ENCODE measurements at places on chromosomes 5 and 9. TPM values are rescaled to one million over a fixed set of nuclear protein-coding genes. Genes with fewer than 3 reads are reported as not detected.

Gene SLC36A3
- total RNA-seq: not detected

Gene RAB3C
- total RNA-seq: not detected

Gene PROB1
- total RNA-seq: 0.51 TPM

DNA sequence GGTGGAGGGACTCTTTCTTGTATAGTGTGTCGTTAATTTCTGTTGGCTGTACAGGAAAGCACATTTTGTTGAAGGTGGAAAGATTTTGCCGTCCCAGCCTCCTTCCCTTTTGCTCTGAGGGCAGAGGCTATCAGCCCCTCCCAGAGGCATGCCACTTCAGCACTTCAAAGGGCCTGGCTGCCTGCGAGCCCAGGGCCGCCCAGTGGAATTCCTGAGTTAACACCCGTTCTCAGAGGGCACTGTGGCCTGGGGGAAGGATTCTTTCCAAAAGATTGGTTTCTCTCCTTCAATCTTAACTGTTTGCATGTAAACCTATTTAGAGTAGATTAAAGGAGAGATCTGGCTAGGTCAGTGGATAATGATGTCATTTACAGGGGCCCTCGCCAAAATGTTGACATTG lies 238.6 kb downstream of the FANCC start:
- DNase-seq: no peak

Gene ZMAT2
- total RNA-seq: 76.7 TPM

Gene GNA14
- not detected for total RNA-seq

DNA sequence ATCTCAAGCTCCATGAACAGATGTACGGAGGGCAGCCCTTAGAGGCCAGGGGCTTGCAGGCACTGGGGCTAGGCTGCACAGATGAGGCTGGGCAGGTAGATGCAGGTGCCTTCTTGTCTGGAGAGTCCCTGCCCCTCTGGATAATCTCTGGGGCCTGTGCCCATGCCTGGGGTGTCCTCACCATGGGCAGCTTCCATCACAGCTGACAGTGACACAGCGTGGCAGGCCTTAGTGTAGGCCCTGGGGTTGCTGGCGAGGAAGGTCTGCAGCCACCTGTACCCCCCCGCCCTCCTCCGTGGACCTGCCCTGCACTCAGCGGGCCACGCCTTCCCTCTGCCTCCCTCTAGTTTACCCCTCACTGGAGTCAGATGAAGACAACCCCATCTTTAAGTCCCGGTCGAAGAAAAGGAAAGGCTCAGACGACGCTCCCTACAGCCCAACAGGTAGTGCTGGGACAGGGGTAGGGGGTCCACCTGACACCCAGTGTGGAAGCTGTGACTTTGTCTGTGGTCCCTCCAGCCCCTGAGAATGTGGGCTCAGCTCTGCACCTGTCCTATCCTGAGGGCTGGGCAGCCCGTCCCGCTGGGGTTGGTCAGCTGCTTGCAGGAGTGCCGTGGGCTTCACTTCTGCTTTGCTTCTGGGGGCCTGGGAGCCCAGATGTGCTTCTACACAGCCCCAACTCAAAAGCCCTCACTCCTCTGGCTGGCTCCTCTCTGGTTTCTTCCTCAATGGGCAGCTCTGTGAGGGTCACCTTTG lies 98.4 kb downstream of the PHF2 start:
- DNase-seq: no peak

DNA sequence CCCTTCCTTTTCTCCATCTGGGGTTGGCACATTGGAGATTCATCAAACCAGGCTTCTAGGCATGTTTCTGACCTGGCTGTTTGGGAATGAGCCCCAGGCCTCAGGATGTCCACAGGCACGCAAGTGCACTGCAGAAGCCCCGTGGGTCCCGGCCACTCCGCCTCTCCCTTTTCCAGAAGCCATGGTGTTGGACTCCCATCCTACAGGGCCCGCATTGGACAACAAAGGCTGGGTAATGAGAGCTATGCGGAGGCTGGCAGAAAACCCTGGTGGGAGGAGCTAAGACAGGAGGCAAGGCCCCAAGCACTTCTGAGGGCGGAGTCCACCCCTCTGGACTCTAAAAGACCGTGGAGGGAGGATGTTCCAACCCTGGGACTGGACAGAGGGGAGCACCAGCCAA lies 160.6 kb downstream of the OLFM1 start:
- DNase-seq: no peak

DNA sequence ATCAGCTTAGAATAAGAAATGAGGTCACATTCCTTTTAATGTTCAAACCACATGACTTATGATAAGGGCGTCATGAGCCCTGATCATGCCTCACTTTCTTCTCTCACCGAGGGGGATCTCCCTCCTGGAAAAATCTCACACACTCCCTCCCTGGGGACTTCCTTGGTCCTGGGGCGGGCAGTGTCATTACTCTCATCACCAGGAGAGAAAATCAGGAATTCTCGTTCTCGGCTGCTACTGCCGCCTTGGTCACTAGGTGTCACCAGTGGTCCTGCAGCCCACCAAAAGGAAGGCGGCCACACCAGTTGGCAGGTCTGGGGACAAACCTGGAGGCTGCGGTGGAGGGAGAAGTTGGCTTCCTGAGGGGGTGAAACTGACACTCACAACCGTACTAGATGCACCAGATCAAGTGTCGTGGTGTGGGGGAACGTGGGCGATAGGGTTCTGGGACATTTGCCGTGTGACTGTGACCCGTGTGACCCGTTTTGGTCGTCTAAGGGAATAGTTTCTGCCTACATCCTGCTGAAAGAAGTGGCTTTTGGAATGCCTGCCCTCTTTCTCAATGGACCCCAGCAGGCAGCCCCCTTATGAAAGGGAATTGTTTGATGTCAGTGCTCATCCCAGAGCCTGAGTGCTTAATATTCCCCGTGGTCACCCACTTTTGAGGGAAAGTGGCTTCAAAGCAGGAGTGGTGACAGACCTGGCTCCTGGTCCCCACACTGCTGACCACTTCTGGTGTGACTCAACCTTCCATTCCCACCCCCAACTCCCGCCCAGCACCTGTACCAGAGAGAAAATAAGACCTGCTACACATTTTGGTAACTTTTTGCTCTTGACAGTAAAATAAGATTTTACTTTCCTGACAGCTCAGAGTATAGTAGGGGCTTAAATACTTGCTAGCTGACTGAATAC lies 63.2 kb downstream of the ACER2 start:
- peak; percentile 38 for DNase-seq

GRCh38 chr5:3331819-3332218 lies 263.8 kb upstream of the IRX1 start:
- DNase-seq: no peak

DNA sequence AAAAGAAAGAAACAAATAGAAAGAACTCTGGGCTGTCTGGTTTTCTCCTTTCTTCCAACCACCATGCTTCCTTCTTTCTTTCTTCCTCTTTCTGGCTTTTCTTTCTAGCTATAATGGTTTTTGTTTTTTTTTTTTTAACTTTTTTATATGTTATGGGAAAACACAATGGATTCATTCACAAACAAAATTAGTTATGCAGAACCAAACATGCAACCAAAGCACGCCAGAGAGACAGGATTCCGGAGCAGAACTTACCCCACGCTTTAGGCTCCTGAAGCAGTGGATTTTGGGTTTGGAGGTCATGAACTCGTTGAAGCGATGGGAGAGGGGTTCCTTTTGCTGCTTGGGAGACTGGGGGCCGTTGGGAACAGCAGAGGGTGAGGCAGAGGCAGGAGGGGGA lies 88.3 kb downstream of the USP20 start:
- no peak for DNase-seq

DNA sequence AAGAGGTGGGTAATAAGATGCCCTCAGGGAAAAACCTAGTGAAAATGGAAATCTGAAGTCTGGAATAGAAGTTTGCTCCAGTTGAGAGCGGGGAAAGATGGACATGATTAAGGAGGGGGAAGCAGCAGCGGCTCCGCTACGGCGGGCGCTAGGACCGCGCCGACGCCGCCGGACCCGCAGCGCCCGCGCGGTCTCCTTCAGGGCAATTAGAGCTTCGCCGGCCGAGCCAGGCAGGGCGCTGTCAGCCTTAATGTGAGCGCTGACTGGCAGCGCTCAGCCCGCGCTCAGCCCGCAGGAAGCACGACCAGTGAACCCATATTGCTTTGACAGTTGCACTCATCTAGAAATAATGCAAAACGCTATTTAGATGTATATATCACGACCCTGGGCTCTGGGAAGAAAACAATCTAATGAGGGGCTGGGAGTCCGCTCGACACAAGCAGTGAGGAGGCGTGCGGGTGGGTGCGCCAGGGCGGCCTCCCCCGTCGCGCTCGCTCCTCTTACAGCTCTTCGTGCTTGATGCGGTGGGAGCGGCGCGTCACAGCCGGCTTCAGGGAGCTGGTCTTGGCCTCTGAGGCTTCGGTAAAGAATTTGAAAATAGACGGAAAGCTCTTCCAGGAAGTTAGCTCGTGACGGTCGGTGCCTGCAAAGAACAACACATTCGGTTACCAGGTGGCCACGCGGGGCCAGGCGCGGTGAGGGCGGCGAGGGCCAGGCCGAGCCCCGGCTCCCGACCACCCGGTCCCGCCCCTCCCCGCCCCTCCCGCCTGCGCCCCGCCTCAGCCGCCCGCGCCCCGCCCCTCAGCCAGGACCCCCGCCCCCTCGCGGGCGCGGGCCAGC lies 37.7 kb downstream of the NR2F1 start:
- peak; percentile 49 for DNase-seq

DNA sequence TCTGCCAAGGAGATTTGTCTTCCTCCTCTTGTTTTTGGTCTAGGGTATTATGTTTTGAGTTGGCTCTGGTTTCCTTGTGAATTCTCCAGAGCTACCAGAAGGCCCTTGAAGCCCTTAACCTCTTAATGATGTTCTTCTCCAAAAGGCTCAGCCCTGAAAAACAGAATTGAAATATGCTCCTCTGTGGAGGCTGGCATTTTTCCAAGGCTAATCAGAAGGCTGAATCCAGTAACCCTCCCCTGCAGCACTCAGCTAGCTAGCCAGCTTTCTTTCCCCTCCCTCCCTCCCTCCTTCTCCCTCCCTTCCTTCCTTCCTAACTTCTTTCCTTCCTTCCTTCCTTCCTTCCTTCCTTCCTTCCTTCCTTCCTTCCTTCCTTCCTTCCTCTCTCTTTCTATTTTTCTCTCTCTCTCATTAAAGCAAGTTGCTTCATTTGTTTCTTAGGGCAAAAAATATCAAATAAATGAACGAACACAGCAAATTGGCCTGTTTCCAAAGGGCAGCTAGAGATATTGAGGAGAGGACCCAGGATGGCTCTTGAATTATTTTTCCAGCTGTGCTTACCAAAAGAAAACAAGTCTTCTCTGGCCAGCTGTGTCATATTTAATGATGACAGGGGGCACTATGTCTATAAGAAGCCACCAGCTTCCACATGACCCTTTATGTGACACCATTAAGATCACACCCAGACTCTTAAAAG lies 38.7 kb downstream of the JAKMIP2 start:
- no peak for DNase-seq

Gene NEUROG1
- not detected for total RNA-seq

DNA sequence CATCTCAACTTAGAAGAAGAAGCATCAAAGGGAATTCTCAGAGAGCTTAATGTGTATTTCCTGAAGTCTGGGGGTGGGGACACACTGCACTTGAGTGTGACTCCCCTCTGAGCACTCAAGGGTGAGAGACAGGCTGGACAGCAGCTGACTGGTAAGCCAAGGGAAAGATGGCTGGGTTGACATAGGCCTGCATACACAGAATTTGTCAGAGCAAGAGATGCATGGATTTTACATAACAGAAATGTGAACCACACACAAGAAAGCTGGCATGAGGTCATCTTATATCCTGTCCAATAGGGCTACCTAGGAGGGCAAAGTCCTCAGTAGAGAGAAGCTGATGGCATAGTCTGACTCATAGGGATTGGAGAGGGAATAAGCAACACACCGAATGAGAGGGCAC lies 114.3 kb upstream of the EPB41L4A start:
- DNase-seq: peak; percentile 58

GRCh38 chr9:13787234-13787833 lies 507.8 kb upstream of the MPDZ start:
- DNase-seq: no peak

- DNase-seq: no peak
Measured at GRCh38 chr5:96771395-96771794, 36.4 kb downstream of the ERAP1 start.
